Renal cortex interstitium (tissue), 15 donors: ENCODE measurements at places on chromosomes 2 and 18. TPM values are rescaled to one million over a fixed set of nuclear protein-coding genes. Genes with fewer than 3 reads are reported as not detected.

DNA sequence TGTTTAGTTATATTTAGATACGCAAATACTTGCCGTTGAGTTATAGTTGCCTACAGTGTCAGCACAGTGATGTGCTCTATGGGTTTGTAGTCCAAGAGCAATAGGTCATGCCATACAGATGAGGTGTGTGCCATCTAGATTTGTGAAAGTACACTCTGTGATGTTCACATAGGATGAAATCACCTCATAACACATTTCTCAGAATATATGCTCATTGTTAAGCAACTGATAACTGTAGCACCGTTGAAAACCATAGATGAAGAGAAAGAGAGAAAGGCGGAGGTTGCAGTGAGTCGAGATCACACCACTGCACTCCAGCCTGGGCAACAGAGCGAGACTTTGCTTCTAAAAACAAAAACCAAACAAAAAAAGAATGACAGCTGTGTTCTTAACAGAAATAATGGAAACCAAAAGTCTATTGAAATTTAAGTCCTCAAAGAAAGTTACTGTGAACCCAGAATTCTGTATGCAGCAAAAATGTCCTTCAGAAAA, 9.5 kb downstream of the DGKD start:
- no peak for DNase-seq

The SLC23A3 gene
- 17.6 TPM for polyA plus RNA-seq

The ALKAL2 gene
- polyA plus RNA-seq: 4.7 TPM

DNA sequence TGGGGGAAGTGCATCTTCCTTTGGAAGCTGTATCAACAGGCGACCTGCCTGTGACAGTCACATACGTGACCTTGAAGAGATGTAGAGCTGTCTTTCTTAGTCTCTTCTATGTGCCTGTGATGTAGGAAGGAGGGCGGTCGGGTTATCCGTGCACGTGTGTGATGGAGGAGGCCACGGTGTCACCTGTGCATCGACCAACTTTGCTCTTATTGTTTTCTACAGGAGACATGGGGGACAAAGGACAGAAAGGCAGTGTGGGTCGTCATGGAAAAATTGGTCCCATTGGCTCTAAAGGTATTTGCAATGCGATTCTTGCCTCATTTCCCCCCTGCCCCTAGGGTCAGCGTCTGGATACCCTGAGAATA, 20.7 kb upstream of the ALLC start:
- no peak for DNase-seq

The BOLL gene
- not detected for polyA plus RNA-seq

DNA sequence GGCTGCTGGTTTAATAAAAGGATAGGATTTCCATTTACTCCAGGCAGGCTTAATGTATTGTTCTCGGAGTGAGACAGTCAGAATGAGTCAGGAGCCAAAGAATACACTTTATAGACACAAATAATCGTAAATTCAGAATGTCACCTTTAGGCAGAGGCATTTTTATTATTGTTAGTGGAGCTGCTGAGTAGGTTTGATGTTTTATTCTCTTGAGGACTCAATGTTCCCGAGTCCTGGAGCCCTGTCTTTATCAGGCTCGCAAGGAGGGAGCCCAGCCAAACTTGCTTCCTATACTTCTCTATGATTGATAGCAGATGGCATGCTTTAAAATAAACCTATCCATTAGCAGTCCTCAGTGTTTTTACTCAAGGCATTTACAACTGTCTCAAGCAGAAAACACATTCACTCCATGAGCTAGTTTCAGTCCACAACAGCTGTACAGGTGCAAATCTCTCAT, 492.3 kb upstream of the ZEB2 start:
- no peak for DNase-seq
